Kidney (tissue), 22 donors: ENCODE measurements at places on chromosomes 1 and 21.
A peak's percentile ranks its signal among the peaks of the same experiment; 100 is the strongest.

DNA sequence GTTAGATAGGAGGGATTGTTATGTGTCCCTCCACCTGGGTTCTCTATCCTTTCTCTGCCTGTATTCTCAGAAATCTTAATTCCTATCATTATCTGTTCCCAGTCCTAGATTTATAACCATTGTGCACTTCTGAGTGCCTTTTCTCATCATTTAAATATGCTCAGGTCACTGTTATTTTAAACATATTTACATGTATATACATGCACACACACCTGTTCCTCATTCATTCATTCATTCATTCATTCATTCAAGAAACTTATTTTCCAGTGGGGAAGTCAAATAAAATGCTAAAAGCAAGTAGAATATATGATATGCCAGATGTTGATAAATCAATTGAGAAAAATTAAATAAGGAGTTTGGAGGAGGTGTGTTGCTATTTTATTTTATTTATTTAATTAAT, 110.3 kb downstream of the NEK7 start:
- DNase-seq, result no peak

DNA sequence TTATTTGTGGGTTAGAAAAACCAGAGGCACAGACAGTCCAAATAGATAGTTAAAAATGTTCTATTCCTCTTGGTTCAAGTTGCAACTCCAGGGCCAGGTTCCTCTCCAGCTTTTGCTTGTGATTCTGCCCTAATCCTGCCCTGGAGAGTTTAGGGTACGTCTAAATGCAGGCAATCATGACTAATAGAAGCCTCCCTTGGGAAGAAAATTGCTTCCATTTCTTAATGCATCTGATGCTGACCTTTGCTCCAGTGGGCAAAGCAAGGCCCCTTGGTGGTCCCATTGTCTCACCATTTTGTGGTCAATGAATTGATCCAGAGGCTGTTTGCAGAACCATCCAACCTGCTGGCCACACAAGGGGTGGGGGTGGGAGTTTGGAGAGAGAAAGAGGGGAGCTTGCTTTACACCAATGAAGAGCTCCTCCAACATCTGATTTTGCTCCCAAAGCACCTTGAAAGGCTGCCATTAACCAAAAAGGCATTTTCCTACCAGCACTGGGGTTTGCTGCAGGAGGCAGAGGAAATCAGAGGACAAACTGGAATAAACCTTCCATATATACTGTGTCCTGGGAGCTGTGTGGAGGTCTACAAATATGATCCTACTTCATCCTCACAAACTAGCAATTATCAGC, 31.3 kb downstream of the C8B start:
- DNase-seq, result no peak

DNA sequence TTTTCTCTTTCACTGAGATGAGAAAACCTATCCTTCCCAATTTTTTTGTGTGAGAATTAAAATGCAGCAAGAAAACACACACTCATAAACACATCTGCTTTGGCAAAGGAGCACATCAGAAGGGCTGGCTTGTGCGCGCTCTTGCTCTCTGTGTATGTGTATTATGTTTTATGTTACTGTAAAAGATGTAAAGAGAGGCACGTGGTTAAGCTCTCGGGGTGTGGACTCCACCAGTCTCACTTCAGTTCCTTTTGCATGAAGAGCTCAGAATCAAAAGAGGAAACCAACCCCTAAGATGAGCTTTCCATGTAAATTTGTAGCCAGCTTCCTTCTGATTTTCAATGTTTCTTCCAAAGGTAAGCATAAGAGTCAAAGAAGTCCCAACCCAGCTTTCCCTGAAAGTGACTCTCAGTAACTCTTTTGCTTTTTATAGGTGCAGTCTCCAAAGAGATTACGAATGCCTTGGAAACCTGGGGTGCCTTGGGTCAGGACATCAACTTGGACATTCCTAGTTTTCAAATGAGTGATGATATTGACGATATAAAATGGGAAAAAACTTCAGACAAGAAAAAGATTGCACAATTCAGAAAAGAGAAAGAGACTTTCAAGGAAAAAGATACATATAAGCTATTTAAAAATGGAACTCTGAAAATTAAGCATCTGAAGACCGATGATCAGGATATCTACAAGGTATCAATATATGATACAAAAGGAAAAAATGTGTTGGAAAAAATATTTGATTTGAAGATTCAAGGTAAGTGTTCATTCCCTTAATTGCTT, at the start of gene CD2:
Gene CD2 (plus strand): TSS at position 233 of the 780 bp plus-strand sequence. CDS start 63 bp downstream, at position 296.
- DNase-seq, result no peak

DNA sequence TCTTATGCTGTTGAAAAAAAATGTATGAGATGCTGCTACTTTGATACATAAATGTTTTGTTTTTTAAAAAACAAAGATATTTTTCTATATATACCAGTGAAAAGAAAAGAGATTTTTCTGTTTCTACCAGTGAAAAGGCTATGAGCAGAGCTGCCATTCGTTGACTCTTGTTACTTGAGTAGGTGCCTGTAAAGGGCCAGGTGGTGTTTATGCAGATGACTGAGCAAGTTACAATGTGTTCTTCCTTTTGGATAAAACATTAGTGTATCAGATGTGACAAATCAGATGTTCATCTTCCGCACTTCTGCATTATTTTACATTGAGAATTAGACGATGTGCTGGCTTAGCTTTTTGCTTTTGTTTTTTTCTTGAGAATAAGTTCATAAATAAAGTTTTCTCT, 45.4 kb downstream of the BARHL2 start:
- no peak for DNase-seq

GRCh38 chr21:45049714-45050344, 24.6 kb upstream of the ADARB1 start:
- no peak for DNase-seq

GRCh38 chr1:229156872-229157271, 114.0 kb upstream of the RAB4A start:
- peak; percentile 58 for DNase-seq

DNA sequence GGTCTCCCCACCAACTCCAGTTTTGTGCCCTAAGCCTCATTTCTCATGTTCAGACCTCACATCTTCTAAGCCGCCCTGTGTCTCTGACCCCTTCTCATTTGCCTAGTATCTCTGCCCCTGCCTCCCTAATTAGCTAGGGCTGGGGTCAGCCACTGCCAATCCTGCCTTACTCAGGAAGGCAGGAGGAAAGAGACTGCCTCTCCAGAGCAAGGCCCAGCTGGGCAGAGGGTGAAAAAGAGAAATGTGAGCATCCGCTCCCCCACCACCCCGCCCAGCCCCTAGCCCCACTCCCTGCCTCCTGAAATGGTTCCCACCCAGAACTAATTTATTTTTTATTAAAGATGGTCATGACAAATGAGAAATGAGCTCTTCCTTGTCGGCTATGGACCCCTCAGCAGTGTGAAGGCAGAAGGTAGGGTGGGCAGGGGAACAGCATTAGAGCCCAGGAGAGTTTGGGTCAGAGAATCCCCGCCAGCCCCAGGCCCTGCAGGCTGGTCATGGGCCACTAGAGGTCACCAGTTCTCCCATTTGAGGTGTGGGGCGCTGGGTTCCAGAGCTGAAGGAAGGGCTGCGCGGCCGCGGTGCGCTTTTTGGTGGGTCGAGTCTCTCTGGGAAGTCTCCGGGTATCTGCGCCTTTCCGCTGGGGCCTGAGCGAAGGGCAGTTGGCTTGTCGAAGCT, 11.5 kb downstream of the ADAMTSL4 start:
- peak; percentile 94 for DNase-seq

- DNase-seq, result no peak
These were observed 81.4 kb downstream of the ASTN1 start for GRCh38 chr1:177082855-177083693.

DNA sequence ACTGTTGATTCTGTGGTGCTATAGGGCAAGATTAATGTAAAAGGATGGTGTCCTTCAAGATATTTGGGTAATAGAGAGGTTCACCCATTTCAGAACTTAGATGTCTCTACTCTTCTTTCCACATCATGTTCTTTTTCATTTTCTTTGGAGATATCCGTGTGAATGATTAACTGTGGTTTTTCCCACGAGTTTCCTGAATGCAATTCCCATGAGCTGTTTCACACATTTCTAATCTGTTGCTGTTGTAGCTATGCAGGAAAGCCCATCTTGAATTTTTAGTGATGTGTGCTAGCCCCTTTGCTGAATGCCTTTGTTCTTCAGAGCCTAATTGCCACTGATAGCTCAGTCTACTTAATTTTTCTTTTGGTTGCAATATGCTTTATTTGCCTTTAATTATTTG, 27.6 kb downstream of the SNX27 start:
- DNase-seq, result no peak

- DNase-seq, result no peak
These were observed 20.9 kb downstream of the SKI start for GRCh38 chr1:2248854-2249558.

DNA sequence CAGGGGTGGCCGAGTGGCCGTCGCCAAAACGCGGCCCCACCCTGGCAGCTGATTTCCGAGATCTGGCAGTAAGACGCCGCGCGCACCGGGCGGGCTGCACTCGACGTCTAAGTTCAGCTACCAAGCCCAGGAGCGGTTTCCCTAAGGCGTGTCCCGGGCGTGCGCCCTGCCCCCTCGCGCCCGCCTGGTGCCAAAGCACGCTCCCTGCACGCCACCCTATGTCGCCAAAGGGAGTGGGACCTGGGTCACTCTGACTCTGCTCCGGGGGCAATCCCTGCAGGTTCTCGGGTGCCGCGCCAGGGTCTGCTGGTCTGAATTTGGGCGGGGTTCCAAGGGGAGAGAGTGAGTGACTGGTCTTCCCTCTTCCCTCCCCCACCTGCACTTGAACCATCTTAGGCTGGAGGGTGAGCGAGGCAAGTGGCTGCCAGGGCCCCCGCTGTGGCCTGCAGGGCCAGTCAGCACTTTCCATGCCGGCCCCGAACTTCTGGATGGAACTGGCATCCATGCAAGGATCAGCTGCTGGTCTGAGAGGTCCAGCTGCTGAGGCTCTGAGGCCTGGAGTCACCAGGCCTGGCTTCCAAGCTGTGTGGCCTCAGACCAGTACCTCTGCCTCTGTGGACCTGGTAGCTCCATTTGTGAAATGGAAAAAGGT, at the start of gene LRRC38:
Gene LRRC38 (minus strand): TSS at position 109 of the 652 bp plus-strand sequence. CDS start 410 bp downstream, outside the sequence.
- no peak for DNase-seq

DNA sequence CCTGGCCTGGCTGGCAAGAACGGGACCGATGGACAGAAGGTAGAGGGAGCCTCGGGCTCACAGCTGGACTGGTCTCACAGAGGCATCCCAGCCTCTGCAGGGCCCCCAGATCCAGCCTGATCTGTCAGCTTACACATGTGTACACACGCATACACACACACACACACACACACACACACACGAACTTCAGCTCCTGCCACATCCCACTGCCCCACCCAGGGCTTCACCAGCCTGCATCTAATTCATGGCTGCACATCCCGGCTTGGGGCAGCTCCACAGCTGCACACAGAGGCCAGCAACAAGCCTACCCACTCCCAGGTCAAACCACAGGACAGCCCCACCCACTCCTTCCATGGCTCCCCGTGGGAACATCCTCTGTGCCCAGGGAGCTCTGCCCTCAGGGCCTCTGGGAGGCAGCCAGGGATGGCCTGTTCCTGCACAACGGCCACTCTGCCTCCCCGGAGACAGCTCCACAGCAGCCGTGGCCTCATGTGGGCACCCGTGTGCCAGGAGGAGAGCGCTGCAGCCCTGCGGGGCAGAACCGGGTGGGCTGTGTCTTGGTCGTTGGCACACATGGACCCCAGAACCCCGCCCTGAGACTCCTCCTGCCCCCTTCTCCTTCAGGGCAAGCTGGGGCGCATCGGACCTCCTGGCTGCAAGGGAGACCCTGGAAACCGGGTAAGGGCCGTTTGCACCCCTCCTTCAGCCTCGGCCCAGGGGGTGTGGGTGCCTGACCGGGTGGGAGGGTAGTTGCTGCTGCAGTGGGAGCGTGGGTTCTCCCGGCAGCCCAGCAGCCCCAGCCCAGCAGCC, 19.1 kb downstream of the COL6A2 start:
- no peak for DNase-seq

DNA sequence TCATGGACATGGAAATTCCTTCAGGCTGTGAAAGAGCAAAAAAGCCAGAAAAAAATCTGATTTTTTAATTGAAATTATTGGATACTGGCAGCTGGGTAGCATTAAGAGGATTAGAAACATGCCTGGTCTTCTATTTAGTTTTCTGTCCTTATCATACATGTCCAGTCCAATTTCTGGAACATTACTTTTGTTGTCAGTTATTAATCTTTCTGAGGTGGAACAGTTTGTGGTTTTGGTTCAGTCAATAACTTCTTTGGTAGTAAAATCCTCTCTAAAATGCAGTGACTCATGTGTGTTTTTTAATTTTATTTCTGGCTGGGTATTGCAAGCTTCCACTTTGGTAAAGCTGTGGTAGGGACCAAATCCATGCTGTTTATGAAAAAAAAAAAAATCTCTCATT, 687.0 kb upstream of the ADGRL2 start:
- no peak for DNase-seq

DNA sequence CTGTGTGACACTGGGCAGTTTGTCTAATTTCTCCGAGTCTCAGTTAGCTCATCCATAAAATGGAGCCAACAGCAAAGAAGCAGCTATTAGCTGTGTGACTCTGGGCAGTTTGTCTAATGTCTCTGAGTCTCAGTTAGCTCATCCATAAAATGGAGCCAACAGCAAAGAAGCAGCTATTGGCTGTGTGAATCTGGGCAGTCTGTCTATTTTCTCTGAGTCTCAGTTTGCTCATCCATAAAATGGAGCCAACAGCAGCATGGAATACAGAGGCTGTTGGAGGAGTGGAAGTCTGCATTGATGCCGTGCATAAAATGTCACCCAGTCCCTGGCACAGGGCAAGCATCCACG, 297.0 kb upstream of the VAMP3 start:
- no peak for DNase-seq

DNA sequence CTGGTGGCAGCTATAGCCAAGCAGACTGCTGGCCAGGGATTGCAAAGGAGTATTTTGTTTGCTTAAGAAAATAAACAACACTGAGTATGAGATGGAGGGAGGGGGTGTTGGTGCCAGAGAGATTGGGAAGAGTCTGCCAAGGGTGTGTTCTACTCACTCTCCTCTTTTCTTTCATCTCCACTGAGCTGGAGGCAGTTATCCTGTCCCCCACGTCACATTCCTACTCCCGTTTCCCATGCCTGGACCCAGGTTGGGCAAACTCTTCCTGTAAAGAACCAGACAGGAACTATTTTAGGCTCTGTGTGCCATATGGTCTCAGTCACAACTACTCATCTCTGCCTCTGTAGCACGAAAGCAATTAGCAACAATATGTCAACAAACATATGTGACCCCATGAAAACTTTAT, 1.4 kb upstream of the IL24 start:
- DNase-seq, result peak; percentile 65

DNA sequence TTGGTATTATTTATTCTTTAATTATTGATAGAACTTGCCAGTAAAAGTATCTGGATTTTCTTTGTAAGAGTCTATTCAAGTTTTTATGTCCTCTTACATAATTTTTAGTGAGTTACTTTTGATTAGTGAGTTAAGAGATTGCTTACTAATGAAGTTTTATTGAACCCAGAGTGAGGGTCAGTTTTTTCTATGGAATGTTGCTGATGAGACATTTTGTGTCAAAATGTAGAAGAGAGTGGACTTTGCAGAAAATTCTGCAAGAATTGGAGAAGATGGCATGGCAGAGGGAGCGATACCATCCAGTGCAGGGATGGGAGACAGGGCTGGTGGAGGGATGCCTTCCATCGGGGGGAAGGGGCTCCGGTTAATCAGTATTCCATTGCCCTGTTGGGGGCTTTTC, 11.0 kb downstream of the MTARC2 start:
- DNase-seq, result no peak
